ENCODE measurements at places on chromosomes 5 and 9. TPM values are rescaled to one million over a fixed set of nuclear protein-coding genes. Genes with fewer than 3 reads are reported as not detected.

The C8G gene
- not detected for total RNA-seq

The FOXD4L6 gene
- total RNA-seq = 0.30 TPM

The IL33 gene
- not detected for total RNA-seq

The ZDHHC11 gene
- total RNA-seq = 15.7 TPM

The HMGCR gene
- total RNA-seq = 178 TPM

The ADGRV1 gene
- total RNA-seq = not detected

The RPL7A gene
- 2,407 TPM for total RNA-seq

The IFNA13 gene
- not detected for total RNA-seq

The RFX3 gene
- 24.3 TPM for total RNA-seq

- no peaks in the 10 kb centered on the region for H3K36me3 ChIP-seq
- no peak overlapping the region for H3K27ac ChIP-seq
- H3K4me3 ChIP-seq = no peak overlapping the region
- no peak for DNase-seq
- H3K27me3 ChIP-seq = no peaks in the 10 kb centered on the region
Observed at GRCh38 chr5:84438456-84438855, 53.8 kb upstream of the EDIL3 start.

DNA sequence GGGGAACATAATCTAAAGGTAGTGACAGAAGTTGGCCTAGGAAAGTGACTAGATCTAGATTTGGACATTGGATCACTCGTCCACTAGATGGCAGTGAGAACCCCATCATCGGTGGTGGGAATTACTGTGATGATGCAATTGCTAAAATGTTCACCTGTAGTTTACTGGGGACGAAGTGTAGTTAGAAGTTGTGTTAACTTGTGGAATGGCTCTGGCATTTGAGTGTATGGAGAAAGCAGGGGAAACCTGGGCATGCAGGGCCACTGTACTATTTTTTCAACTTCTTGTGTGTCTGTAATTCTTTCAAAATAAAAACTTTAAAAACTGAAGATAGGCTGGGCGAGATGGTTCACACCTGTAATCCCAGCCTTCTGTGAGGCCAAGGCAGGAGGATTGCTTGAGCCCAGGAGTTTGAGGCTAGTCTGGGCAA, 75.5 kb downstream of the PHAX start:
- H3K4me1 ChIP-seq = peaks cover 12% of the 10 kb centered on the region
- H3K27ac ChIP-seq = no peak overlapping the region
- no peaks in the 10 kb centered on the region for H3K27me3 ChIP-seq
- H3K36me3 ChIP-seq = no peaks in the 10 kb centered on the region
- no peak overlapping the region for H3K4me3 ChIP-seq

GRCh38 chr5:164013077-164013670, 507.8 kb downstream of the MAT2B start:
- no peaks in the 10 kb centered on the region for H3K4me1 ChIP-seq
- no peaks in the 10 kb centered on the region for H3K36me3 ChIP-seq
- no peak overlapping the region for H3K27ac ChIP-seq
- no peak overlapping the region for H3K4me3 ChIP-seq
- DNase-seq = peak; percentile 90
- H3K27me3 ChIP-seq = no peaks in the 10 kb centered on the region

- H3K4me3 ChIP-seq = no peak overlapping the region
- DNase-seq = no peak
- H3K27me3 ChIP-seq = no peaks in the 10 kb centered on the region
Observed at GRCh38 chr5:73228052-73228451, 55.1 kb downstream of the TMEM174 start.

DNA sequence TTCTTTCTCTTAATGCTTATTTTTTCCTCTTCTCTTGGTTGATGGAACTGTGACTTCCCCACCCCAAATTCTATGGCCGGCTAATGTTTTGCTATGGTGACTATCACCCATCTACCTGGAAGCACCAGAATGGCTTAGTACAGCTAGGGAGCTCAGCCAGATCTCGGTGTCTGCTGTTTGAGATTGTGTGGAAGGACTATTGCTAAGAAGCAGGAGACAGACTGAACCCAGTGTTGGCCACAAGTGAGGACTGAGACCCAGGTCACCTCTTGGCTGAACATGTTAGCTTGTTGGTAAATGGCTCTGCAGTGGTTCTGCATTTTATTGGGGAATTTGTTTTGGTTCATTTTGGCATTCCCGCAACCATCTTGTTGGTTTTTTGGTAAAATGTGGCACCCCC, 2.7 kb downstream of the PRRC2B start:
- no peak for DNase-seq
- peak overlapping the region; percentile 36 for H3K27ac ChIP-seq
- H3K4me3 ChIP-seq = peak overlapping the region; percentile 86

DNA sequence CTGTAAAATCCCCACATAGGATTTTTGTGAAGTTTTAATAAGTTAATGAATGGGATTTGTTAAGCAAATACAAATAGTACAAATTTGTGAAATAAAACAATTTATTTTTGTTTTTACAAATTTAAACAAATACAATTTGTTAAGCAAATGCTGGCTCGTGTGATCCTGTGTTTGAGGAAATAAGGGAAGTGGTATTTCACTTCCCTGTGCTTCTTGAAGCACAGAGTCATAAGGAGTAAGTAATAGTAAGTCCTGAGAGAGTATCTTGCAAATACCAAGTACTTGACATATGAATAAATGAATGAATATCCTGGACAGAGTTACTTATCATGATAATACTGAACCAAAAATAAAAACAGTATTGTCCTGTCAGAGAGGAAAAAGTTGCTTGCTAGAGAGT, 9.1 kb downstream of the SMIM3 start:
- H3K4me3 ChIP-seq = no peak overlapping the region
- no peaks in the 10 kb centered on the region for H3K4me1 ChIP-seq
- no peak overlapping the region for H3K27ac ChIP-seq
- H3K27me3 ChIP-seq = no peaks in the 10 kb centered on the region

DNA sequence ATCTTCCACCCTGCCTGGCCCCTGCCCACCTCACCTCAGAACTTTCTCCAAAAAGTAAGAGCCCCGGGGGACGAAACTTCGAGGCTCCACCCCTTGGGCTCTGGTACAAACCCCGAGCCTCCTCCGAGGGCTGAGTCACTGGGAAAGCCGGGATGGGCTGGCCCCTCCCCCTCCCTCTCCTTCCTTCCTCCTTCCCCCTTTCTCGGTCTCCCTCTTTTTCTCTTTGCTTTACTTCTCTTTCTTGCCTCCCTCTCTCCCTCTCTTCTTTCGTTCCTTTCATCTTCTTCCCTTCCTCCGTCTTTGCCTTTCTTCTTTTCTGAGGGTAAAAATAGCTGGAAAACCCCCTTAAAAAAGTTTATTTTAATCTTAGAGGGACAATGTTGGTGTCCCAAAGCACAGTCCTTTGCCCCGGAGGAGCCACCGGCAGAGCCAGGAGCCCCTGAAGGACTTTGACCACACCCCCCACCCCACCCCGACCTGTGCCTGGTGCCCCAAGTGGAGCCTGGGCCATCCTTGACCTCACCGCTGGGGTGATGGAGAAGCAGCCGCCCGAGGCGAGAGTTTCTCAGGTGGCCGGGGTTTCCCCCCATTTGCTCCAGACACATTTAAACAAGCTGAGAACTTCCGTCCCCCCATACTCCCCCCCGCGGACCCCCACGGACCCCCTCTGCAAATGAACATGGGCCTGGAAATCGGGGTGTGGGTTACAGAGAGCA, 5.7 kb upstream of the NOTCH1 start:
- H3K27ac ChIP-seq = no peak overlapping the region
- DNase-seq = no peak
- no peaks in the 10 kb centered on the region for H3K27me3 ChIP-seq

DNA sequence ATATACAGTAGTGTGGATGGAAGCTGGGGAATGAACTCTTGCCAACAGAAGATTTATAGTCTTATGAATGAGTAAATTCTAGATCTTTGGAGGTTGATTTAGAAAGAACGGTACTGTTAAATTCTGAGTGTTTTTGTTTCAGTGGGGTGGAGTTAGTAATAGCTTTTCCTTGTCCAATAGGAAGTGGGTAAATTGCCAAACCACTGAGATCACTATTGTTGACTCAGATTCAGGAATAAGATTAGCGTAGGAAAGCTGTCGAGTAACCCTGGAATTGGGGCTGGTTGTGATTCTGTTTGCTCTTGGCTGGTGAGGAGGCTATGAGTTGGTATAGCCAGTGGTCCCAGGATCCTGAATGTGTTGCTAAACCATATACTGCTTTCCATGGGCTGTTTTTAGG, 155.6 kb downstream of the ARHGAP26 start:
- no peak overlapping the region for H3K27ac ChIP-seq
- DNase-seq = no peak
- H3K36me3 ChIP-seq = no peaks in the 10 kb centered on the region
- H3K27me3 ChIP-seq = no peaks in the 10 kb centered on the region

DNA sequence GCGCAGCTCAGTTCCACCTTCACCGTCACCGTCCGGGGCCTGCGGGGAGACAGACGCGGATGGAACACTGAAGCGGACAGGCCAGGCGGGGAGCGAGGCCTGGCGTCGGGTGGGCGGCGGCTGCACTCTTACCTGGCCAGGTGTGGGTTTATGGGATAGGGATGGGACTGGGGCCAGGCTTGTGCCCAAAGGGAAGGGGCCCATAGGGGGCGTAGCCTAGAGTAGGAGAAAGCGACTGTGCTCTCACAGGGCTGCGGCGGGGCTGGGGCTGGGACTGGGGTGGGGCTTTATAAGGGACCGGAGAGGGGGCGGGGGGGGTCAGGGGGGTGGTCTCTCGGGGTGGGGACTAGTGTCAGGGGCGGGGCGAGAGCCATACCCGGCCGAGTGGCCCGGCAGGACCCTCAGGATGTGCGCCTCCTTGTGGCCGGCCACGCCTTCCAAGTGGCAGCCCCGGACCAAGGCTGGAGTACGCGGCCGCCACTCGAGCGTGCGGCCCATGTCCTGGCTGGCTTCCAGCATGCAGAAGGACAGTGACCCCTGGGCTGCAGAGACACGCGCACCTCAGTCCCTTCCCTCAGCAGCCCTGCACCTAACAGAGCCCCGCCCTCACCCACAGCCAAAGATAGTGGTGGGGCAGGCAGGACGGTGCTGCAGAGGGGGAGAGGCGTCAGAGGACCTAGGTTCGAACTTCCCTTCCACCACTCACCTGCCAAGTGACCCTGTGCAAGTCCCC, 22.8 kb downstream of the FPGS start:
- H3K4me1 ChIP-seq = no peaks in the 10 kb centered on the region
- no peak overlapping the region for H3K4me3 ChIP-seq

GRCh38 chr9:133170716-133171115, 7.0 kb upstream of the GBGT1 start:
- peaks cover 39% of the 10 kb centered on the region for H3K4me1 ChIP-seq
- H3K36me3 ChIP-seq = no peaks in the 10 kb centered on the region
- H3K27ac ChIP-seq = peak overlapping the region; percentile 98
- peak overlapping the region; percentile 61 for H3K4me3 ChIP-seq

- H3K4me3 ChIP-seq = no peak overlapping the region
- DNase-seq = peak; percentile 76
- H3K4me1 ChIP-seq = peaks cover 47% of the 10 kb centered on the region
- H3K36me3 ChIP-seq = peaks cover 11% of the 10 kb centered on the region
Observed at GRCh38 chr5:143208781-143209510, 194.5 kb downstream of the NR3C1 start.

- no peaks in the 10 kb centered on the region for H3K36me3 ChIP-seq
- no peak overlapping the region for H3K27ac ChIP-seq
- no peak for DNase-seq
- H3K4me3 ChIP-seq = no peak overlapping the region
- H3K4me1 ChIP-seq = no peaks in the 10 kb centered on the region
Observed at GRCh38 chr9:99803694-99804093, 18.0 kb upstream of the NR4A3 start.

DNA sequence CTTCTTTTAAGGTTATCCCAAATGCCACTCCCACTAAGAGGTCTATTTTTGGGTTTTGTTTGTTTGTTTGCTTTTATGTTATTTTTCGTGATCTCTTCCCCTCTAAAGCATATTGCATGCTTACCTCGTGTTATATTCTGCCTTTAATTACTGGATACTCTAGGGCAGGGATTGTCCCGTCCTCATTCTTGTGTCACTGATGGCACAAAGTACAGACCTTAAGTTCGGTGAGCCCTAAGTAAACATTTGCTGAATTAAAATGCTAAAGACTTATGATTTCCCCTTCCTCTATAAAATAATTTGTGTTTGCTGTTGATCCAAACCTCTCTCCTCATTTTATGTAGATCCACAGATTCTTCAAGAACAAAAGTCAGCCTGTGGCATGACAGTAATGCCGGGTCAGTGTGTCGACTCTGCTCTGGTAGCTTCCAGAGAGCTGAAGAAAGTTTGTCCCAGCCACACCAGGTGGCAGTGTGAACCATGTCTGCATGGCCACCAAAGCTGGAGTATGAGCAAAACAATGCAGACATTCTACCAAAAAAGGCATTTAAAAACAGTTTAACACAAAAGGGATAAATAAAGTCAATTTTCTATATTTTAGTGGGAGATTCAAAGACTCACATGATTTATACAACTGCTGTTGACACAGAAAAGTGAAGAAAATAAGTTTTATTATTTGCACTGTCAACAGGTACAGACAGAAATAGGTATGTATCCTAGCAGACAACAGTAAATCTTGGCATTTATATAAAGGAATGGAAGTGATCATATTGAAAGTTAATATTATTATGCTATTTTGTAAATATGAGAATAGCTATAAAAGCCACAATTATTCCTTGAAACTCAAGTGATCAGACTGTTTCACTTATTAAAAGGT, 17.9 kb upstream of the POC5 start:
- H3K4me3 ChIP-seq = no peak overlapping the region
- no peaks in the 10 kb centered on the region for H3K4me1 ChIP-seq
- no peaks in the 10 kb centered on the region for H3K36me3 ChIP-seq

- no peaks in the 10 kb centered on the region for H3K27me3 ChIP-seq
- peak; percentile 97 for DNase-seq
- no peaks in the 10 kb centered on the region for H3K36me3 ChIP-seq
- no peak within 1 kb of the TSS for H3K27ac ChIP-seq
- H3K4me3 ChIP-seq = peak within 1 kb of the TSS; percentile 94
- peaks cover 17% of the 10 kb centered on the region for H3K4me1 ChIP-seq
Observed at GRCh38 chr5:55712023-55712859, at the start of gene SLC38A9. Gene SLC38A9, minus strand, starts transcription at chr5:55712324. Its CDS starts 14,366 bp downstream, at chr5:55697958.

GRCh38 chr5:177134697-177135225, 1.2 kb downstream of the NSD1 start:
- H3K27me3 ChIP-seq = no peaks in the 10 kb centered on the region
- H3K36me3 ChIP-seq = peaks cover 35% of the 10 kb centered on the region
- DNase-seq = peak; percentile 63
- H3K27ac ChIP-seq = peak overlapping the region; percentile 62

DNA sequence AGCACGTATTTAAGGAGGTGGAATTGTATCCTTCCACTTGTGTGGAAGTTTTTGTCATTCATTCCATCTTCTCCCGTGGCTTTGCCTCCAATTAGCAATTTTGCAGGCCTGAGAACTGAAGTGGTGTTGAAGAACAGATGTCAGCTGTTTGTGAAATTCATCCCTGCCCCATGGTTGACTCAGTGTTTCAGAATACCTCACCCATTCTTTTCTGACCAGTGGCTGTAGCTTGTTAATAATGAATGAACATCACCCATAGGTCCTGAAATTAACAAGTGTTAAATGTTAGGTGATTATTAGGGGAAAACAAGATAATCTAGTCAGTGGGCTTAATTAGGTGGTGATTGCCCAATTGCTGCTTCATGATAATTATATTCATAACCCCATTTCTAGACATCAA, 11.7 kb downstream of the ZNF462 start:
- no peak overlapping the region for H3K27ac ChIP-seq
- H3K4me3 ChIP-seq = no peak overlapping the region
- no peaks in the 10 kb centered on the region for H3K27me3 ChIP-seq
- H3K36me3 ChIP-seq = no peaks in the 10 kb centered on the region
- no peaks in the 10 kb centered on the region for H3K4me1 ChIP-seq
